Thymus (tissue), 14 donors: ENCODE measurements at places on chromosomes 7 and 10.

GRCh38 chr7:137371616-137372015 lies 28.1 kb upstream of the PTN start:
- no peak for DNase-seq

DNA sequence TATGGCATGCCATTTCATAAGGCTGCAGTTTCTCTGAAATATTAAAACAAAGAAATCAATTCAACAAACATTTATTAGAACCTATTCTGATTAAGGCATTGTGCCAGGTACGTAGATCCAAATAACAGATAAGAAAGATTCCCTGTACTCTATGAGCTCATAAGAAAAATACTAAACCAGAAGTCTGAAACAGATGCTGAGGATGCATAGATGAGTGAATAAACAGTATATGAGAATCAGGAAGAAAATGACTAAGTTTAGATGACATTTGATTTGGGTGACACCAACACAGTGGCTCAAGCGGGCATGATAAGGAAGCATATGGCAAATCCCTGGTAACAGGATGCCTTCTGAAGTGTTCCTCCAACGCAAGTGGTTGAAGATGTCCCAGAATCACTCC lies 477.2 kb downstream of the PARD3 start:
- no peak for DNase-seq

DNA sequence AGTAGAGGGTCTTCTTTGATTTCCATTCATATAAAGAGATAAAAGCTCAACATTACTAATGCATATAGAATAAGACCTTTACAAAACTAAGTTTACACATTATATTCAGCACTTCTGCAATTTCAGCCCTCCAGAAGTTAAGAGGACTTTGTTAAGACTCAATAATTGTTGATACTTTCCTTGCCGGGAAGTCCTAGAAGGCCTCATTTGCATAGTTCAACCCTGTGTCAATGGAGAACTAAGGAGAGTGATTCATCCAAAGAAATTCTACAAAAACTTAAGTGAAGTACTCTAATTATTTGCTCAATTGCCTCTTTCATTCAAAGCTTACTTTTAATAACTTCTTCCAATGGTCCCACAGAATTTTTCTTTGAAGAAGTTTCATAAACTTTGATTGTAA lies 1060.3 kb upstream of the CELF2 start:
- DNase-seq = no peak

GRCh38 chr10:116809483-116810119 lies 39.7 kb upstream of the ENO4 start:
- DNase-seq = no peak

DNA sequence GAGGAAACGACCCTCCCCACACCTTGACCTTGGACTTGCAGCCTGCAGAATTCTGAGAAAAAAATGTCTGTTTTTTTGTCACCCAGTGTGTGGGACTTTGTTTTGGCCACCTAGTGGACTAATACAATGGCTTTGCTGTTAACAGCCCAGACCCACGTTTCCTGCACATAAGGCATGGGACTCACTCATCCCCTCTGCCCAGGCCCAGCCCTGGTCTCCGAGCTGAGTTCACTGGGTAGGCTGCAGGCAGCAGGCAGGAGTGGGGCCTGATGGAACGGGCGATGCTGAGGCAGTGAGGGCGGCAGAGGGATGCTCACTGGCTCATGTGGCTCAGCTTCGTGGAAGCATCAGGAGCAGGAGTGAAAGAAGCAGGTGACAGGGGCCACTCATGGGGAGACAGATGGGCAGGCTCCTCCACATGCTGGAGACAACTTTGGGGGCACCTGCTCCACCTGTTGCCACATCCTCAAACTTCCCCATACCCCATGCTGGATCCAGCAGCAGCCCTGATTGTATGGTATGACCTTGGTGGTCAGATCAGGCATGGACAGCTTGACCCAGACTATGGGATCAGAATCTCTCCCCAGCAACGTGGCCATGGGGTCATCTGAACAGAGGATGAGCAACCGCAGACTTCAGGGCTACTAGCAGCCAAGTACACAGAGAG lies 65.8 kb upstream of the ANTXRL start:
- no peak for DNase-seq

DNA sequence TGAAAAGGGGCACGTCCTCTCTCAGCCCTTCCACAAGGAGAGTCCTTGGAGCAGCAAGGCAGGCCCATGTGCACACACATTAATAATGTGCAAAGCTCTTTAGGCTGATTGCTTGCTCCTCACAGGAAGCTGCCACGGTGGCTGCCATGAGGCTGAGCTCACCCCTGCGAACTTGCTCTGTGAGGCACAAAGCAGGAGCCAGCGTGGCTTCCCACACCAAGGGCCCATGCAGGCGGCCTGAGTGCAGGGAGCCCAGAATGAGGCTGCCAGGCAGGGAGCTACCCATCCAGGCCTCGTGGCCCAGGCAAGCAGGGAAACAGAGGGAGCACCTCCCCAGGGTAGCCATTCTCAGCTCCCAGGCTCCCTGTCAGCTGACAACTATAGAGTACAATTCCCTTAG lies 242.9 kb downstream of the GRID1 start:
- no peak for DNase-seq

GRCh38 chr7:34145603-34146002 lies 240.3 kb downstream of the BMPER start:
- no peak for DNase-seq

DNA sequence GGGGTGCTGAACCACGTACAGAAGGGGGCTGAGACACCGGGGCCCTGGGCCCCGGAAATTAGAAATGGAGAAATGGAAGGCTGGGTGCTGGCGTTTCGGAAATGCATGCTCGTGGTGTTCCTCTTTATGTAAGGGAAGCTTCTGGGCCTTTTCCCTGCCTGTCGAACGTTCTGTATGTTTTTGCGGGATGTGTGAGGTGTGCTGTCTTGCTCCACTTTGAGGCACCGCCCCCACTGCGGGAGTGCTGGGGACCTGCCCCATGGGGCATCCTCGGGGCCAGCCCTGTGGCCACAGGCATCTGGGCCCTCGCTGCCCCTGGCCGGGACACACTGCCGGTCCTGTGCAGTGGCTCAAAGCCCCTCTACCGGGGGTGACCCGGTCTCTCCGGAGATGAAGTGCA lies 1.7 kb upstream of the VENTX start:
- DNase-seq = no peak

GRCh38 chr7:116548506-116548905 lies 23.7 kb downstream of the CAV1 start:
- no peak for DNase-seq

DNA sequence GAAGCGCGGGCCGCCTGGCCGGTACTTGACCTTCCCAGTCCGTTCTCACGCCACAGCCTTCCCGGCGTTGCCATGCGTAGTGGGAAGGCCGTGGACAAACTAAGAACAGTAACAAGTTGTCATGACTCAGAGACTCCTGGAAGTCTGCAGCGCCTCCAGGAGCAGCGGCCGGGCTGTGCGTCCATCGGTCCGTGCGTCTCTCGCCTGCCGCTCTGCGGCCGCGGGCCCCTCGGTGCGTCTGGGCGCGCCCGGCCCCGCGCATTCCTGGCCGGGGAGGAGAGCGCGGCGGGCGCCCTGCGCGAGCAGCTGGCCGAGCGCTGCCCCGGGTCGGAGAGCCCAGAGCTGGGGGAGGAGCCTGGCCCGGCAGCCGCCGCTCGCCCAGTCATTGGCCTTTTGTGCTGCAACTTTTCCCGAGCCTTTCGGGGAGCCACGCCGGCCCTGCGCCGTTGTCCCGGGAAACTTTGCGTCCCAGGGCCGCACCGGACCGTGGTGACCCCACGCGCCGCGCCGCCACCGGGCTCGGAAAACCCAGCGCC lies 123.7 kb downstream of the TACC2 start:
- no peak for DNase-seq

DNA sequence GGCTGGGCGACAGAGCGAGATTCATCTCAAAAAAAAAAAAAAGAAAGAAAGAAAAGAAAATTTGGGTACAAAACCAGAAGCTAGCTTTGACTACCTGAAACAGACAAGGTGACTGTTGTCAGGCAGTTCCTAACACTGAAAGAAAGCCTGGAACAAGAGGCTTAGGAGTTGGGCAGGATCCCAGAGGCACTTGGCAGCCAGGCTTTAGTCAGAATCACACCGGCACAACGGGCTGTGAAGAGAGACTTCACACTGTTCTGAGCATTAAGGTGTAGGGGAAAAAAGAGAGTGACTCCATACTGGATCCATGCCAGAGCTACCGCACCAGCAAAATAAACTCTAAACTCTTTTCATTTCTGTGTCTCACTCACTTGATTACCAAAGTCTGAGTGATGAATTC lies 130.8 kb downstream of the ZNF467 start:
- DNase-seq = no peak

GRCh38 chr7:120526902-120527509 lies 254.0 kb downstream of the KCND2 start:
- DNase-seq = no peak

DNA sequence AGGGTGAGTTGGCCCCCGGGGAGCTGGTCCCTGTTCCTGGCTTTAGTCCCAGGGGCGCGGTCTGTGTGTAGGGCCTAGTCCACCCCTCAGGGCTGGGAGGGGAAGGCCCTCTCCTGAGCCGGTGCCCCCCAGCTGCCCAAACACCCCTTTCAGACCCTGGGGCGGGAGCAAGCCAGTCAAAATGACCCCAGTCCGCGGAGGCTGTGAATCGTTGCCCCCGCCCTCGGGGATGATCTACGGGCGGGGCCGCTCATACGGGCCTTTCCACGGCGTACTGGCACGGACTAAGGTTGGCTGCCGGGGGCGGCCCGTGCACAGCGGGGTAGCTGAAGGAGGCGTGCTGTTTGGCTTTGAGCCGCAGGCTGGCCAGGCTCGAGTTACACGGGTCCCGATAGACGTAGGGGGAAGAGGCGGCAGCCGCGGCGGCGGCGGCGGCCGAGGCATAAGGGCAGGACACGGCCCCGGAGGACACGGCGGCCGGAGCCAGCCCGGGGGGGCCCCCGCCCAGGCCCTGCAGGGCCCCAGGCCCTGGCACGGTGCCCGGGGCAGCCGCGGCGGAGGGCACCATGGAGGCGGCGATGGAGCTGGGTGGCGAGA lies 4.3 kb downstream of the ELOVL3 start:
- no peak for DNase-seq

- no peak for DNase-seq
Measured at GRCh38 chr10:47190301-47190700, 109.7 kb upstream of the GDF10 start.
